D721Med (cell line): ENCODE measurements at places on chromosomes 4 and X.
A peak's percentile ranks its signal among the peaks of the same experiment; 100 is the strongest.

GRCh38 chr4:33626221-33626620 lies 2618.1 kb downstream of the ARAP2 start:
- DNase-seq, result no peak

DNA sequence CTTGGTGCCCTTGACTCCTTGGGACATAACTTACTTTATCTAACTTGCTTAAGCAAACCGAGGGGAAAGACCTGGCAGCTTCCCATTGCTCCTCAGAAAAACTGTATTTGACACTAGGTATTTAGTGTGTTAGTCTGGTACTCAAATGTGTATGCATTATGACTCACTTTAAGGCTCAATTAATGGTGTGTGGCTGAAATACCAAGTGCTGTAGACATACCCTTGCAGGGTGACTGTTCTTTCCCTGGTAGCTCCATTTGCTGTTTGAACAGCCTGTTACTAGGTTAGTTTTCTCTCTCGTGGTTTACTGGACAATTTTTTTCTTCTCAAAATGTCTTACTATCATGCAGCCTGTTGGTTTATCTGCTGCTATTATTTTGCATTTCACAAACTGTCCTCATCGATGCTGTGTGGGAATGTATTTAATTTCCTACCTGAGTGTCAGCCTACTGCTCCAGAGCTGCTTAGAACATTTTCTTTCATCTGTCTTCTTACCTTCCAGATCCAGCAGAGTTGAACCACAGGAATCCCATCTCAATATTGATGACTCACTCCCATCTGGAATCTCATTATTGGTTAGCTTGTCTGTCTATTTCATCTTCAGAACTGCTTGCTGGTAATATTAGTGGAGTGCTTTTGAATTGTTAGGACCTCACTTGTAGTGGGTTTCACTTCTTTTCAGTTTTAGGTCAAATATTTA lies 158.0 kb upstream of the FAT1 start:
- DNase-seq, result no peak

DNA sequence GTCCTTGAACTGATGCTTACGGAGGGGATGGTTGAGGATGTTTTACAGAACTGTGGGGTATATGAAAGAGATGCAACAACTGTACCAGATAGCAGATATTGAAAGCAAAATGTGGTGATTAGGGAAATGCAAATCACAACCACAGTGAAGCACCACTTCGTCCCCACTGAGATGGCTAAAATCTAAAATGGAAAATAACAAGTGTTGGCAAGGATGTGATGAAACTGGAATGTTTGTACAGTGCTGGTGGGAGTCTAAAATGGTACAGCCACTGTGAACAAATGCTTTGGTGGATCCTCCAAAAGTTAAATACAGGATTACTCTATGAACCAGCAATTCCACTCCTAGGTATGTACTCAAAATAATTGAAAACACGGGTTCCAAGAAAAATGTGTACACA lies 22.9 kb downstream of the XG start:
- no peak for DNase-seq

GRCh38 chr4:80335554-80336358 lies at the start of gene CFAP299:
CFAP299 (plus strand) TSS chr4:80335730.
- DNase-seq, result peak; percentile 27

DNA sequence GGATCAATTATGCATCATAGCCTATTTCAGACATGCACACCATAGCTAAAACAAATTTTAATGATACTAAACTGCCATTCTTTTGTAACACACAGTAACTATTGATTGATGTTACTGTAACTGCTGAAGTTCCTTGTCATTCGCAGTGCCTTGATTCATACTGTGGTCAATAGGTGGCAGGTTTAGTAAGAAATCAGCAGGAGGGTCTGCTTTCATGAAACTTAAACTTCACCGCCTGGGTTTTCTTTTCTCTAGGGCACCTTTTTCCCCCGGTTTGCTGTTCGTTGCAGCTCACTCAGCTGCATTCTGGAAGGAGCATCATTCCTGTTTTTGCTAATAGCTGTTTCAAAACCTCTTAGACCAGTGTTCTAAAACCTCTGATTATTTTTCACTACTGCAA lies 88.1 kb downstream of the RPA4 start:
- DNase-seq, result no peak

GRCh38 chr4:55610381-55610780 lies 18.3 kb upstream of the PDCL2 start:
- DNase-seq, result no peak

DNA sequence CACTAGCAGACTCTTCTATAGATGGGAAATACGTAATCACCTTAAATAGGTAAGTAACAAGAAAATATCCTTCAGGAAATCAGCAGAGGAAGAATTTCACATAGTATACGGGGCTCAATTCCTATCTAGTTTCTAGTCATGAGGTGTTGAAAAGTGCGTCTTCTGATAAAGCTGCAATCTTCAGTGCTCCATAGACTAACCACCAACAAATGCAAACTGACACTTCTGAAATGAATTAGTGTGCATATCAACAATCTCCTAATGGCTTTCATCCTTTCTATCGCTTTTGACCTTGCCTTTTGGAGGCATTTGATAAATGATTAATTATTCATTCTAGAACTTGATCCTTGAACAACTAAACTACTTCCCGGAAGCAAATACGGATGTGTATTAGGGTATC lies 2306.6 kb upstream of the AGA start:
- DNase-seq, result no peak

DNA sequence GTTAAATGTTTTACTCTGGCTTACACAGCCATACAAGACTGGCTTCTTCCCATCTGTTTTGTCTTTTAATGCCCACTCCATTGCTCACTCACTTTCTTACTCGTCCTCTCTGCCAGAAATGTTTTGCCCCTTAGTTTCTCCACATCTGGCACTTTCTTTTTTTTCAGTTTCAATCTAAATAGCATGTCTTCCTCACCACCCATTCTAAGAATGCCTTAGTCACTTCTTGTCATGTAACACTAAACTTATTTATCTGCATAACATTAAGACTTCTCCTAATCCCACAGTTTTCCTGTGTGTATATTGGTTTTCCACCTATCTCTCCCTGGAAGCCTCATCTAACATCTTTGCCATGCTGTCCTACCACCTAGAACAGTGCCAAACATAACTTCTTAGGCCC lies 119.3 kb downstream of the ADAMTS3 start:
- DNase-seq, result no peak

DNA sequence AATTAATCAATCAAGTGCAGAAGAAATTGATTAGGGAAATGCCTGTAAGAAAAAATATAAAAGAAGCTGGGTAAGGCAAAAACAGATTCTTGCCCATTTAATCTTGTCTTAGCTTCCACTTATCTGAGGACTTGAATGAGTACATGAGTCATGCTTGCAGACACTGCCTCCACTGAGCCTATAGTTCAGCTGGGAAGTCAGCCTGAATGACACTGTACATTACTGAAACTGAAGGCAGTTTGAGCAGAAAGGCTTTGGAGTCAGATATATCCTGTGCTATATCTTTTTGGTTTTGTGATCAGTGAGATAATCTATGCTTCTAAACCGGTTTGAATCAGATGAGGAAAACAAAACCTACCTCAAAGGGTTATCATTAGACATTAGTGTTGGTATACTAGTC lies 61.3 kb downstream of the NUDT11 start:
- no peak for DNase-seq

- DNase-seq, result no peak
Measured at GRCh38 chrX:119475389-119476101, 7.3 kb downstream of the SLC25A5 start.

- no peak for DNase-seq
Measured at GRCh38 chr4:8719421-8719820, 126.9 kb downstream of the CPZ start.

DNA sequence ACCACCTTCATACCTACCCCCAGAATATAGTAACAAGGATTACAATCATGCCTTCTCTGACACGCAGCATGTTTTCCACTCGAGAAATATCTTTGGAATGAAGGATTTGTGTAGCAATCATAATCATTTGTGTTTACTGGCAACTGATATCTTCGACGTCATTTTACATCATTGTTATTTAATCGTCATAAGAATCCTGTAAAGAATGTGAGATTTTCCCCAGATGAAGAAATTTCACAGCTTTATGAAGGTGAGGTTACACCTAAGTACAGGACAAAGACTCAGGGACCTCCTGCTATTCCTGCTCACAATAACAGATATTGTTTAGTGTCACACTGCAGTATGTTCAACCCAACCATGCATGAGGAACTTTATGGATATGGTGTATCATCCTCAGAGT lies 198.2 kb upstream of the LDB2 start:
- no peak for DNase-seq

- no peak for DNase-seq
Measured at GRCh38 chr4:107153228-107153627, 117.1 kb upstream of the DKK2 start.

- no peak for DNase-seq
Measured at GRCh38 chr4:38684271-38684670, 20.3 kb downstream of the KLF3 start.

DNA sequence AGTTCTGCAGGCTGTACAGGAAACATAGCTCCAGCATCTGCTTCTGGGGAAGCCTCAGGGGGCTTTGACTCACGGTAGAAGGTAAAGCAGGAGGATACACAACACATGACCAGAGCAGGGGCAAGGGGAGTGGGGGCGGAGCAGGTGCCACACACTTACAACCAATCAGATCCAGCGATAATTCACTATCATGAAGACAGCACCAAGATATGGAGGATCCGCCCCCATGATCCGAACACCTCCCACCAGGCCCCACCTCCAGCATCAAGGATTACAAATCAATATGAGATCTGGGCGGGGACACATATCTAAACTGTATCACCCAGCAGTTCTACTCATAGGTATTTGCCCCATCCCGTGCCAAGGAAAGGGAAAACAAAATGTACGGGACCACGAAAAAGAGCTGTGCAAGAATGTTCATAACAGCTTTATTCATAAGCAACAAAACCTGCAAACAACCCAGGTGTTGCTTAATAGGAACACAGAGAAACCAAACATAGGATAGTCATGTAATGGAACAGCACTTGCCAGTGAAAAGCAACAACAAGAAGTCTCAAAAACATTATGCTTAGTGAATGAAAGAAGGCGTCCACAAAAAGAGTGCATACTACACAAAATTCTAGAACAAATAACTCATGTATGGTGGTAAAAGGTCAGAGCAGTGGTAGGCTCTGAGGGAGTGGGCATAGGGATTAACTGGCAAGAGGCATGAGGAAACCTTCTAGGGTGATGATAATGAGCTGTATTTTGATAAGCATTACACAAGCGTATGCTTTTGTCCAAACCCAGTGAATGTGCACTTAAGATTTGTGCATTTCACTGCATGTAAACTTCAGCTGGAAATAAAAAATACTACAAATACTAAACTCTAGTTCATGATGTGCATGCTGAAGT lies 130.9 kb upstream of the FAM9B start:
- no peak for DNase-seq

DNA sequence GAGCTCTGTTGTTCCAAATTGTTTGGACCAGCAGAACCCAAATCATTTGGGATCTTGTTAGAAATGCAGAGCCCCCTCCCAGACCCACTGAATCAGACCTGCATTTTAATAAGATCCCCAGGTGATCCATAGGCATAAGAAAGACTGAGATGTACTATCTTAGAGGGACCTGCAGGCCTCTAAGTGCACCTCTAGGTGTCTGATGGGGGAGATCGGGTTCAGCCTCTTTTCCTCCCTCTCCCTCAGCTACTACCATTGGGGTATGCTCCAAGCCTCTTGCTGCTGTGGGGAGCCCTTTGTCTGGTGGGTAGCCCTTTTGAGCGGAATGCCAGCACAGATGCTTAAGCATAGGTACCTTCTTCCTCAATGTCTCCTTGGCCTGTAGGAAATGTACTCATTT lies 63.8 kb upstream of the RPS6KA3 start:
- DNase-seq, result no peak

- no peak for DNase-seq
Measured at GRCh38 chr4:52750819-52751486, at the start of gene ERVMER34-1. ERVMER34-1 (minus strand) TSS chr4:52751425; CDS start chr4:52745520, 5,905 bp downstream.
